ENCODE measurements at places on chromosomes 7 and 10.

GRCh38 chr10:1348773-1349050 is 292.5 kb downstream of the WDR37 start:
- no peak for DNase-seq
- H3K4me3 ChIP-seq, result no peak overlapping the region
- H3K27ac ChIP-seq, result no peak overlapping the region
- no peaks in the 10 kb centered on the region for H3K4me1 ChIP-seq

DNA sequence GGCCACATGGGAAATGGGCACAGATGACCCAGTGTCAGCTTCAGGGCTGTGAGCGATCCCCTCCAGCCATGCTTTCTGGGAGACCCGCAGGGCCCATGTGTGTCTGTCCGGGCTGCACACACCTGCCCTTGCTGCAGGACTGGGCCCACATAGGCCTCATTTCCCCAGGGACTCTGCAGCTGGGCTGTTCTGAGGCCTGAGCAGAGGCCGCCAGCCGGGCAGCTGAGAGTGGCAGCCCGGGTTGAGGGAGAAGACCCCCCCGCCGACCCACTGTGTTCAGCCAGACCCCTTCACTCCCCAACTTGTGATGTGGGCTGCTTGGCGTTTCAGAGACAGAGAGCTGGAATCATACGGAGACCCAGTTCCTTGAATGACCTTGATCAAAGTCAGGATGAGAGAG is 50.1 kb upstream of the DPYSL4 start:
- H3K4me1 ChIP-seq, result no peaks in the 10 kb centered on the region
- H3K27me3 ChIP-seq, result no peaks in the 10 kb centered on the region
- no peak overlapping the region for H3K27ac ChIP-seq

DNA sequence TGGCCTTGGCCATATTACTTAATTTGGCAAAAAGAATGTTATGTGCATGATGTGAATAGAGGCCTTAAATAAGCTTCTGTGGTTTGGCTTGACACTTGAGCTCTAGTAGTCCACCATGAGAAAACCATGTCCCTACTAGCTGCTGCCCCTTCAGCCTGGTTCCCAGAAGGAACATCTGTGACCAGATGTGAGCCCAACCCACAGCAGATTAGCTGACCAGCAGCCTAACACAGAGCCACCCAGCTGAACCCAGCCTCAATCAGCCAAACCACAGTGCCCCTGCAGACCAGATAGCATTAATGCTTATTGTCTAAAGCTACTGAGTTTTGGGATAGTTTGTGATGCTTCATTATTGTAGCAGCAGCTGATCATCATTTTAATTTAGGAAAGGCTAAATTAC is 16.6 kb downstream of the JAZF1 start:
- no peaks in the 10 kb centered on the region for H3K27me3 ChIP-seq
- no peaks in the 10 kb centered on the region for H3K4me1 ChIP-seq
- DNase-seq, result no peak
- H3K27ac ChIP-seq, result no peak overlapping the region

DNA sequence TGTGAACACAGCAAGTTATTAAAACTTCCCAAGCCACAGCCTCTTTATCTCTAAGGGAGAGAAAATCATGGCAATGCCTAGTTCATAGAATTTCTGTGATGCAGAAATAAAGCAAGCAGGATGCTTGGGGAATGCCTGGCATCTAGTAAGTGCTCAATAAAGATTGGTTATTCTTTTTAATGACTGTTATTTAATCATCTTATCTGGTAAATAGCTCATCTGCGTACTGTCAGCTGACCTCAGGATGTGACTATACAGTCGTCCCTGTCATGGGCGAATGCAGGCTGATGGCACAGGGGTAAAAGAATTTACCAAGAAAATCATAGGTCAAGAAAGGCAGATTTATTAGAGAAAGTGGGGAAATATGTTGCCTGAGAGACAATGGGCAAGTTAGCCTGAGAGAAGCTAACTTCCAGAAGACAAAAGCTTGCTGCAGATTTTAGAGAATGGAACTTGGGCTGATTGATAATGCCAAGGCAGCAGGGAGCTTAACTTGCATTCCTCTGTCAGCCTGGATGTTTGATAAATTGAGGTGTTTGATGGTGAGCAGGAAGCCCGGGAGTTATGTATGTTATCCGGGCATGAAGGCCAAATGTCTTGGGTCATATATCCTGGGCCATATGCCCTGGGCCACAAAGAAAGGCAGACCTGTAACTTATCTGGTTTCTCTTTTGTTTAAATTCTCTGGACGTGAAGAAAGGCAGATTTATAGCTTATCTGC is 126.0 kb downstream of the KCNMA1 start:
- H3K36me3 ChIP-seq, result no peaks in the 10 kb centered on the region
- H3K27ac ChIP-seq, result no peak overlapping the region
- DNase-seq, result no peak
- no peaks in the 10 kb centered on the region for H3K27me3 ChIP-seq
- peaks cover 4% of the 10 kb centered on the region for H3K4me1 ChIP-seq

DNA sequence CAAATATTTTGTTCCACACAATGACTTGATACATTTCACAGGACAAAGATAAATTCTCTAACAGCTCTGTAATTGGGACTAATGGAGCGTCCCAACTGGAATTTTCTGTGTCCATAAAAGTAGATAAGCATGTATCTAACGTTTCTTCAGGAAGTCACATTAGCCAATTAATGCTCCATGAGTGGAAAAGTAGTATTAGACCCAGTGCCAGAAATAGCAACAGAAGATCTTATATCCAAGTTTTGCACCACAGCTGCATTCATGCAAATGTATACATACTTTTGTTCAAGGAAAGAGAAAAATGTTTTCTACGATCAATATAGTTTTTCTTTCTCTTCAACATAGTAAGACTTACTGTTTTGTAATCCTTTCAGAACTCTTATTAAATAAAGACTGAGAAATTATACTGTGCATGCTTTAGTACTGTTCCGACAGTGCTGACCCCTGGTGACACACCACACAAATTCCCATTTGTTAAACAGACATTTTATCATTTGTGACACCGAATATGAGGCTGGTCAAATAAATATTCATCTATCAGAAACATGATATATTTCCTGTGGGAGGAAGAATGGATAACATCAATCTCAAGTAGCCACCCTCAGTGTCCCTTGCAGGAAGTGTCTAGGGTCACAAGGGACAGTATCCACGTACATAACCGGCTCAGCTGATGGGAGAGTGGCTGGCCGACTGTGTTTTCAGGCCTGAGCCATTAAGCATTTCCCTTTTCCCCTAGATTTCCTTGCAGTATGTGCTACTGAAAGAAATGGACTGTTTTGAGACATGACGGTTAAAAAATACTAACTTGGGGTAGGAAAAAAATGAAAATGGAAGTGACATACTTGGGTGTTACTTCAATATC is 102.1 kb upstream of the RSU1 start:
- H3K36me3 ChIP-seq, result no peaks in the 10 kb centered on the region
- no peak overlapping the region for H3K4me3 ChIP-seq
- H3K27ac ChIP-seq, result no peak overlapping the region
- no peaks in the 10 kb centered on the region for H3K27me3 ChIP-seq
- peak; percentile 43 for DNase-seq
- H3K4me1 ChIP-seq, result no peaks in the 10 kb centered on the region

DNA sequence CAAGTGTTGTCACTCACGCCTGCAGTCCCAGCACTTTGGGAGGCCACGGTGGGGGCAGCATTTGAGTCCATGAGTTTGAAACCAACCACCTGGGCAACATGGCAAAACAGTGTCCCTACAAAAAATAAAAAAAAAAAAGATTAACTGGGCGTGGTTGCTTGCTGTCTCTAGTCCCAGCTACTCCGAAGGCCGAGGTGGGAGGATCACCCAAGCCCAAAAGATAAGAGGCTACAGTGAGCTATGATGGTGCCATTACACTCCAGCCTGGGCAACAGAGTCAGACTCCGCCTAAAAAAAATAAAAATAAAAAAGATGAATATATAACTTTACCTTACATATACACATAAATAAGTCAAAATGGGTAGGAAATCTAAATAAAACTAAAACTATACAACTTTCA is 2.5 kb upstream of the LMOD2 start:
- H3K4me3 ChIP-seq, result no peak overlapping the region
- no peak overlapping the region for H3K27ac ChIP-seq
- H3K36me3 ChIP-seq, result no peaks in the 10 kb centered on the region

DNA sequence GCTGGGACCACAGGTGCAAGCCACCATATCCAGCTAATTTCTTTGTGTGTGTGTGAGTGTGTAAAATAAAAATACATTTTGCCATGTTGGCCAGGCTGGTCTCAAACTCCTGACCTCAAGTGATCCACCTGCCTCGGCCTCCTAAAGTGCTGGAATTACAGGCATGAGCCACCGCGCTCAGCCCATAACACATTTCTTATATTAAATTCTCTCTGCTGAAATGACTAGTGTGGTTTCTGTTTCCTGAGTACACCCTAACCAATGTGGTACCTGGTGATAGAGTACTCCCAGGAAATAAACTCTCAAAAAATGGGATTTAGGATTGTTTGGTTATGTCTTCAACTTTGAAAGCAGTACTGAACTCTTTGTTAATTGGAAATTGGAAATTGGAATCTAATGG is 19.4 kb upstream of the FHIP2A start:
- no peak overlapping the region for H3K27ac ChIP-seq
- no peaks in the 10 kb centered on the region for H3K36me3 ChIP-seq
- no peaks in the 10 kb centered on the region for H3K27me3 ChIP-seq
- no peaks in the 10 kb centered on the region for H3K4me1 ChIP-seq
- DNase-seq, result no peak

DNA sequence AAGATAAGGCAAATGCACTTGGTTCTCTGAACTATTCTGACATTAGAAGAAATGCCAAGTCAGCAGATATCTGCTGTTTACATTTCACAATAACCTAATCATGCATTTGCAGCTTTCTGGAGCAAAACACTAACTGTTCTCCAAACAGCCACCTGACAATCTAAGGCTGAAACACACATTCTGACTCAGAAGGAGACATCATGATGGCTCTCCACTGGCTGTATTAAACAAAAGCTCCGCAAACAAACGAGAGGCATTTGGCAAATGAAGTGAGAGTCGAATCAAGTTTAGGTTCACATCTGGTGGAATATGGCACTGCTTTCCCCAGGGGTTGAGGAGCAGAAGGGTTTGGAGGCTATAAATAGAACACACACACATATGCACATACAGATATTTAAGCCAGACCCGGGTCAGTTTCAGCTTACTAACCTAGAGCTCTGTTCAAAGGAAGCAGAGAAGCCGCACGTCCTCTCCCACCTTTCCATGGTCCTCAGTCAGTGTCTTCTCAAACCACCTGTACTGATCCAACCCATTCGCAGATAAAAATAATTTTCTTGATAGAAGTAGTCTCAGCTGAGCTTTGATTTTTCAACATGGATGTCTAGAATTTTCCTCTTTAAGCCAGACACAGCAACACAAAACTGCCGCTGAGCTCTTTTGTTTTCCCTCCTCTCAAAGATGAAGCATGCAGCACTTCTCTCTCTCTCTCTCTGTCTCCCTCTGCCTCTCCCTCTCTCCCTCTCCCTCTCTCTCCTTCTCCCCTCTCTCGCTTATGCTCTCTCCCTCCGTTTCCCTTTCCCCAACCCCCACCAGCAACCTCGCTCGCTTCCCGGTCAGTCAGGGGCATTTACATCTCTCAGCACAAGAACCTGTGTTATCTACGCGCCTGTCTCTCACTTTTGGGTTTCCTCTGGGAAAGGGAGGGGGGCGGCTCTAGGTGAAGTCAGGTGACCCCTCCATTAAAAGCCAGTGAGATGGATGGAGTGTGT is 682.8 kb downstream of the MAGI2 start:
- peak; percentile 36 for DNase-seq
- H3K27ac ChIP-seq, result no peak overlapping the region
- no peaks in the 10 kb centered on the region for H3K27me3 ChIP-seq
- no peaks in the 10 kb centered on the region for H3K36me3 ChIP-seq
- H3K4me3 ChIP-seq, result peak overlapping the region; percentile 60
- H3K4me1 ChIP-seq, result peaks cover 2% of the 10 kb centered on the region

GRCh38 chr7:99121496-99122021 is 22.3 kb downstream of the SMURF1 start:
- no peaks in the 10 kb centered on the region for H3K4me1 ChIP-seq
- no peak overlapping the region for H3K27ac ChIP-seq
- H3K4me3 ChIP-seq, result no peak overlapping the region

GRCh38 chr7:132084776-132085388 is 491.4 kb downstream of the PLXNA4 start:
- H3K27ac ChIP-seq, result no peak overlapping the region
- H3K36me3 ChIP-seq, result no peaks in the 10 kb centered on the region
- H3K27me3 ChIP-seq, result no peaks in the 10 kb centered on the region
- no peak for DNase-seq
- no peak overlapping the region for H3K4me3 ChIP-seq

GRCh38 chr7:136183981-136184380 is 206.8 kb upstream of the MTPN start:
- H3K36me3 ChIP-seq, result no peaks in the 10 kb centered on the region
- H3K27me3 ChIP-seq, result no peaks in the 10 kb centered on the region
- DNase-seq, result no peak

- no peak for DNase-seq
- no peaks in the 10 kb centered on the region for H3K36me3 ChIP-seq
- no peaks in the 10 kb centered on the region for H3K4me1 ChIP-seq
- H3K27ac ChIP-seq, result no peak overlapping the region
- no peaks in the 10 kb centered on the region for H3K27me3 ChIP-seq
- H3K4me3 ChIP-seq, result no peak overlapping the region
These were observed 921.1 kb upstream of the GHITM start for GRCh38 chr10:83218205-83218604.

DNA sequence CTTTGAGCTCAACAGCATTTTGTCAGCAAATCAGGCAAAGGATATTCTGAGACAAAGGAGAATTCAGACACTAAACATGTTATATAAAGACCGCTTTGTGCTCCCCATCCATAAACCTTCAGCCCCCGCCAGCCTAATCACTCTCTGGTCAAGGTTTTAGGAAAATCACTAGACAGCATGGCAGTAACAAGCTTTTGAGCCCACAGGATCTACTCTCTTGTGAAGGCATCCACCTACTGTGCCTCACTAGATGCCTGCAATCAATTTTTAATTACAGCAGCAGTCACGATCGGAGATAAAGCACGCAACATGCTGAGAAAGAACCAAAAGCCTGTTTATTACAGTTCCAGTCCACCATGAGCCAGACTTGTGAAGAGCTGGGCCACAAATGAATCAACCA is 19.1 kb downstream of the PDE1C start:
- H3K27ac ChIP-seq, result no peak overlapping the region
- H3K27me3 ChIP-seq, result no peaks in the 10 kb centered on the region
- no peaks in the 10 kb centered on the region for H3K4me1 ChIP-seq
- no peak overlapping the region for H3K4me3 ChIP-seq
- peak; percentile 27 for DNase-seq

DNA sequence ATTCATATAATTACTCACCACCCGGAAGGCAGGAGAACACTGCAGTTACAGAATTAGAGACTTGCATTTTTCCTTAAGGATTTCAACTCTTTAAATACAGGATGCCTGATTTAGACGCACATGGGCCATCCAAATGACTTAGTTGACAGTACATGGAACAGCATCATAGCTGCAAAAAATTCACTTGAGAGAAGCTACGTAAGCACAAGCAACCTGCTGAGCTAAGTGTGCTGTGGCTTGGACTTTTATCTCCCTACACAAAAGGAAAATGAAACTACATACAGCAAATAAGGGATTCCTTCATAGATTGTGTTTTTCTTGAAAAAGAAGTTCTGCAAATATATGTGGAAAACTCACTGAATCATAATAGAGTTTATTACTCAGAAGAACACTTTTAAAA is 152.6 kb downstream of the POU6F2 start:
- H3K36me3 ChIP-seq, result no peaks in the 10 kb centered on the region
- DNase-seq, result peak; percentile 31
- peak overlapping the region; percentile 68 for H3K4me3 ChIP-seq
- H3K27me3 ChIP-seq, result no peaks in the 10 kb centered on the region
- H3K27ac ChIP-seq, result no peak overlapping the region

GRCh38 chr10:135601-136464 is 578 bp downstream of the ZMYND11 start:
- peak overlapping the region; percentile 96 for H3K4me3 ChIP-seq
- H3K27me3 ChIP-seq, result no peaks in the 10 kb centered on the region
- no peaks in the 10 kb centered on the region for H3K36me3 ChIP-seq

- no peaks in the 10 kb centered on the region for H3K36me3 ChIP-seq
- no peak overlapping the region for H3K27ac ChIP-seq
- no peak for DNase-seq
These were observed 26.7 kb upstream of the DNAJB6 start for GRCh38 chr7:157309988-157310668.

All from kidney (tissue), 22 donors.